ENCODE measurements at places on chromosomes 4 and X.

DNA sequence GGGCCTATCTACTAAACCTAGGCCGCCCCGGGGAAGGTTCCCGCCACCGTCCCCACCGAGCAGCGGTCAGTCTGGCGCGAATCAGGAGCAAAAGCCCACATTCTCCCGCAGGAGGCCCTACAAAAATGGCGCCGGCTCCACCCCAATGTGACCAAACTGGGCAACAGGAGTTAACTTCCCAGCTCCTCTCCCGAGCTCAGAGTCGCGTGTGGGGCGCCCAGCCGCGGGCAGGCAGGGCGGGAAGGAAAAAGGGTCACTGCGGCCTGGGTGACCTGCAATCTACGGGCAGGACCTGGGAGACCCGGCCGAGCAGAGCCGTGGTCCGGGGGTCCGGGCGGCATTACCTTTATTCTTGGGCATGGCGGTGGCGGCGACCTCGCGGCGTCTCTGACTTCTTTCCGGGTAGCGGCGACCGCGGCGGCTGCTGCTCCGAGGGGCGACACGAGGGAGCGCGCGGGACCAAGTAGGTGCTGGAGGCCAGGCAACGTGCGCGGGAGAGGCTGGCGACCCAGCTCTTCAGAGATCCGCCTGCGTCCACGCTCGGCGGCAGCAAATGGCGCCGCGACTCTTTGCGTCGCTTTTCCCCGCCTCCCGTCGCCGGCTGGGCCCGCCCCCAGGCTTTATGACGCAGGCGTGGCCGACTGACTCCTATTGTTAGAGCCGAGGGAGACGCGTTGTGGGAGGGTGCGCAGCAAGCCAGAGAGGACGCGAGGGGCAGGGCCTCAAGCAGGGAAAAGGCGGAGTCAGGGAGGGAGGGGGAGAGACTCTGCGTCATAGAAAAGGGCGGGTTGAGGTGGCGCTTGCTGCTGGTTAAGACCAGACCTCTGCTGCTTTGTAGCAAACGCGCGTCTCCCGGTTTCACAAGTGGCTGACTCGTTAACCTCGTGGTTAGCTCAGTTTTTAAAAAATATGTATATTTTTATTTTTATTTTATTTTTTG lies at the start of gene EIF1AX:
EIF1AX (minus strand) TSS at position 558 of the 940 bp plus-strand sequence; CDS start at position 360, 198 bp downstream.
- peak; percentile 91 for DNase-seq

GRCh38 chrX:103376979-103377324 lies 614 bp downstream of the BEX3 start:
- no peak for DNase-seq

DNA sequence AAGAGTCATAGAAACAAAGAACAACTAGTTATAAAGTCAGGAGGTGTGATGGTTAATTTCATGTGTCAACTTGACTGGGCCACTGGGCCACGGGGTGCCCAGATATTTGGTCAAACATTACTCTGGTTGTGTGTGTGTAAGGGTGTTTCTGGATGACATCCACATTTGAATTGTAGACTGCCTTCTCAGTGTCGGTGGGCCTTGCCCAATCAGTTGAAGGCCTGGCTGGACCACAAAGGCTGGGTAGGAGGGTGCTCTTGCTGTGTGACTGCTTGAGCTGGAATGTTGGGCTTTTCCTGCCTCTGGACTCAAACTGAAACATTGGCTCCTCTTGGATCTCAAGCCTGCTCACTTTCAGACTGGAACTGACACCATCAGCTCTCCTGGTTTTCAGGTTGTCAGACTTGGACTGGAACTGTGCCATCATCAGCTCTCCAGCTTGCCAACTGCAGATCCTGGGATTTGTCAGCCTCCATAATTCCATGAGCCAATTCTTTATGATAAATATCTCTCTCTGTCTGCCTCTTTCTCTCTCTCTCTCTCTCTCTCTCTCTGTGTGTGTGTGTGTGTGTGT lies 41.4 kb downstream of the CLDN34 start:
- DNase-seq: no peak

GRCh38 chr4:13994016-13994415 lies 366.5 kb upstream of the BOD1L1 start:
- no peak for DNase-seq

- DNase-seq: no peak
These were observed 4.7 kb upstream of the MSX1 start for GRCh38 chr4:4854649-4855295.

DNA sequence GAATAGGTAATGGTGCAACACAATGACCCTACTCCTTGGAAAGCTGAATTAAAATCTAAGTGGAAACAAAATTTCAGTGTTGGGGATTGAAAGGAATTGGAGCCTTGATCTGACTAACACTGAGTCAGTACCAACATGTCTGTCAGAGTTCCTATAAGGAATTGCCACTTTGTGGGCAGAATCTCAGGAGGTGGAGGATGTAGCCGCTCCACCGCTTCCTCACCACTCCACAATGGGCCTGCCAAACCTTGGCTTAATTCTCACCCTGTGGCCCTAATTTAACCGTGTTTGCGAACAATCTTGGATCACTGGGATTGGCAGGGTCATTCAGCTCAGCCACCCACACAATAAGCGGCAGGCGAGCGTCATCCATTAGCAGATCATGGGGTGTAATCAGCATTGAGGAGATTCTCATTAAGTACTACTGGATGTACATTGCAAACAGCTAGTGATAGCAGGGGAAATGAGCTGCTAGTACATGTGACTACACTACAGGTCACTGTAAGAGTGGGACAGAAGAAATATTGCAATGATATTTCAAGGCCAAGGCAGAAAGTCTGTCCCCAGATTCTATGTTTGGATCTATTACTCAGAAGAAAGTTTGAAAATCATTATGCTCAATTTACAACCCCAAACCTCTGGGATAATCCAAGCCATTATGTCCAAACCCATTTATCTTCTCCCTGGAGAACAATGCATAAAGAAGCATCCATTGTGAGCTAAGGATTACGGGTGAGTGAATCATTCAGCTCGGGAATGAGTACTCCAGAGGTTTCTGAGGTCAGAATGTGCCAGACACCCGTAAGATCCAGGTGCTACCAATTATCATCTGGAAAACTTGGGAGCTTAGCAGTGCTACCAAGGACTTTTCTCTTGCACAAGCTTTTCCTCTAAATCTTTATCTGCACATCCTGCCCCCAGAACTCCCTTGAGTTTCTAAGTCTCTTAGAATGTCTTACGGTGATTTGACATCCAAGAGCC lies 5.8 kb downstream of the SRPX start:
- no peak for DNase-seq

DNA sequence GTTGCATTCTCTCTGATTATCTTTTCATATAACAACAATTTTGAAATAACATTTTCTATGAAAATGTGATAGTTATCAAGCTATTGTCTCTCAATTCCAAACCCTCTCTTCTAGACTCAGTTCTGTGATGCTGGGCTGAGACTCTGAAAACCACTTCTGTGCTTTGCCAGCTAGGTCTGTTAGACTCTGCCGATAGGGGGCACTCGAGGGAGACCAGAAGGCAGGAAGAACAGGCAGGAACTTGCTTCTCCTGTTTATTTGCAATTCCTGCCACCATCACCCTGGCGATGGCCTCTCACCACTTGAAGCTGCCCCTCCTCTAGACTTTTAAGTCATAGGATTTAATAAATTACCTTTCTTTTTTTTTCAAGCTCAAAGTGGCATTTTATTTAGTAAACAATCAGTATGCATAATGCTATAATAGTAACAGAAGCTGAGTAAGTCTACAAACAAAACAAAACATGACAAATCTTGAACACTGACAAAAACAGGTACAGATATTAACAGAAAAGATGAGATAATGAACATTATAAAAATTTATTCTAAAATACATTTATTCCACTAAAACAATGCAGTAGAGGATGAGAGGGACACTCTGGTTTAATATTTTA lies 49.7 kb downstream of the RASL11B start:
- no peak for DNase-seq

DNA sequence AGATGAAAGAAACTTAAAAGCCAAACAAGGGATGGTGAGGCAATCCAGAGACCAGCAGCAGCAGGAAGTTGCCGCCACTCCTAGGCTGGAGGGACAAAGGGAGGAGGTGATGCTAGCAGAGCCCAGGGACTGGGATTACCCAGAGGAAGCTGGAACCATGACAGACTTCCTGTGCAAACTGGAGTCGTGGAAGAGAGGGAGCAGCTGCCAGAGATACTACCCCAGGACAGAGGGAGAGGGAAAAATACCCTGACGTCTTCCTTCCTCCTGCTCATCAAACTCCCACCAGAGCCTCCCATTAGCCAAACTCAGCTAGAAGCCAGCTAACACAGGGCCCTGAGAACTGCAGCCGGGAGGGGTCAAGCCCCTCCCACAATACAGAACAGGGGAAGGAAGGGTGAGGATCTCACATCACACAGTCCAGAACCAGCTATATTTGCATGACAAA lies 101.2 kb upstream of the KLF3 start:
- no peak for DNase-seq

DNA sequence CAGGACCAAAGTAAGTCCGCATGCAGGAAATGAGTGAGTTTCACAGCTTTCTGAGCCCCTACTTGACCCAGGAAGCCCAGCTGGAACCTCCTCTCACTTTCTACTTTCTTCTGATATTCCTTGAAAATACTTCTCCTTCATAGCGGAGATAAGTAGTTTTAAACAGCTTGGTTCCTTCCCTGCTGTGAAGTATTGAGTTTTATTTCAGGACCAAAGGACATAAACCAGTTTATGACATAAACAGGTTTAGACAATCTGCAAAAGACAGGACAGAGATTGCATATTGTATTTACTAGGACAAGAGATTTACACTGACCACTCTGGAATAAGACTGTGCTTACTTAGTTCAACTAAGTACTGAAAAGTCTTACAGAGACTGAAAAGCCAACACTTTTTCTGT lies 54.8 kb downstream of the PAGE2 start:
- no peak for DNase-seq
